Metanephros (tissue), 2 donors: ENCODE measurements at places on chromosomes 5 and 9. TPM values are rescaled to one million over a fixed set of nuclear protein-coding genes. Genes with fewer than 3 reads are reported as not detected.

The MSMP gene
- total RNA-seq, result not detected

The NR2F1 gene
- 292 TPM for total RNA-seq

The UNC13B gene
- total RNA-seq, result 24.1 TPM

The SLC1A3 gene
- total RNA-seq, result 5.2 TPM

The USP20 gene
- 31.2 TPM for total RNA-seq
